ENCODE measurements at places on chromosomes 4 and X. TPM values are rescaled to one million over a fixed set of nuclear protein-coding genes. Genes with fewer than 3 reads are reported as not detected.

Gene MAGEA1
- not detected for total RNA-seq

Gene ABLIM2
- total RNA-seq: 3.6 TPM

Gene TMEM271
- not detected for total RNA-seq

Gene CXCL10
- 3.8 TPM for total RNA-seq

GRCh38 chr4:187364851-187365250 is 630.7 kb upstream of the ZFP42 start:
- no peaks in the 10 kb centered on the region for H3K4me1 ChIP-seq
- DNase-seq: no peak
- no peaks in the 10 kb centered on the region for H3K27me3 ChIP-seq

Measured in upper lobe of left lung (tissue), 6 donors.